KBM-7 (cell line): ENCODE measurements at places on chromosomes 13 and 19.

DNA sequence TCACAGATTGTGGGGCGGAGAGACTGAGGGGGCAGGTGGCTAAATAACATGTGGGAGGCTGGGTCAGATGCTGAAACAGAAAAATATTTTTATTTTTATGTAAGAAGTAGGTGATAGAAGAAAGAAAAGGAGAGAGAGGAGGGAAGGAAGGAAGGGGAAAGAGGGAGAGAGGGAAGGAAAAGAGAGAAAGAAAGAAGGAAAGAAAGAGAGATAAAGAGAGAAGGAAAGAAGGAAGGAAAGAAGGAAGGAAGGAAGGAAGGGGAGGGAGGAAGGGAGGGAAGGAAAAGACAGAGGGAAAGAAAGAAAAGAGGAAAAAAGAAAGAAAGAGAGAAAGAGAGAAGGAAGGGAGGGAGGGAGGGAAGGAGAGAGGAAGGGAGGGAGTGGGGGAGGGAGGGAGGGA lies 224.9 kb downstream of the UQCRFS1 start:
- DNase-seq = no peak

DNA sequence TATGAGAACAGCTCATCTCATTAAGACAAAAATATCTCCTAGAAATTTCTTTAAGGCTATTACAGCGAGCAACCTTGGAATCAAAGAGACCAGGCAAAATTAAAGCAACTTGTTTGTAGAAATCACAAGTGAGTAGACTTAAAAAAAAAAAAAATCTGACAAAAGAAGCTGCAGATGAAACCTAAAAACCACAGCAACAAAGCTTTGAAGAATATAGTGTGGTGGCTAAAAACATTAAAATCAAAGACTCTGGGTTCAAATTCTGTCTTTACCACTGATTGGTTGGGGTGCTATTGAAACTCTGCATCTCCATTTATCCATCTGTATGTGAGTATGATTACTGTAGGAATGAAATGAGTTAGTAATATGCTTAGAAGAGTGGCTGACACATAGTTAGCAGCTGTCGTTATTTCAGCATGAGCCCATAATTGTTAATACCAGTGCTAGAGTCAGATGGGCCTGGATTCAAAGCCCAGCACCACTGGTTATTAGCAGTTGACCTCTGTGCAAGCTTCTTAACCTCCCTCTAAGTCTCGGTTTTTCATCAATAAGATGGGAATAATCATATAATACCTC lies 157.6 kb downstream of the FOXO1 start:
- DNase-seq = no peak

GRCh38 chr13:90968166-90968904 lies 379.2 kb upstream of the MIR17HG start:
- DNase-seq = peak; percentile 32

GRCh38 chr13:107650081-107650701 lies 565.1 kb downstream of the LIG4 start:
- peak; percentile 48 for DNase-seq

- DNase-seq = peak; percentile 46
Observed at GRCh38 chr19:48511800-48512503, at the start of gene LMTK3. TSS of gene LMTK3 (minus strand) at chr19:48511835. CDS start at chr19:48511576, 259 bp downstream.

GRCh38 chr19:11091703-11092153 lies 2.5 kb downstream of the LDLR start:
- DNase-seq = peak; percentile 86

DNA sequence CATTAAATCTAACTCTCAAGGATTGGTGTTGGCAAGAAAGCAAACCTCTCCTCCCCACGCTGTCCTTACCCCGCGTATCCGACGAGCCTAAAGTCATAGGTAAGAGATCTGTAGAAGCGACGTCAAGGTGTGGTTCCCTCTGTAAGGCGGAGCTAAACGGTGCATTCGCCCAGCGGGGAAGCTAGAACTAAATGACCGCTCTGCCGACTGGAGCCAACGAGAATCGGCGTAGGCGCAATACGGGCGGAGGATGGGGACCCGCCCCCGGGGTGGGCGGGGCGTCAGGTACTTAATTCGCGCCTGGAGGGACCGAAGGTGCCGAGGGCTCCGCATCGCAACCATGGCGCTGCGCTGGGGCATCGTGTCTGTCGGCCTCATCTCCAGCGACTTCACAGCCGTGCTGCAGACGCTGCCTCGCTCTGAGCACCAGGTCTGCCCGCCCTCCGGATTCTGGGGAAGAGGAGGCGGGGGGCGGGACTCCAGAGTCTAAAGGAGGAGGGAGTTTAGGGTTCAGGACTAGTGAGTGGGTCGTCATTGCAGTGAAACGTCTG lies at the start of gene DHDH:
TSS of gene DHDH (plus strand) at position 318 of the 551 bp plus-strand sequence. CDS start at position 341, 23 bp downstream.
- DNase-seq = peak; percentile 75

DNA sequence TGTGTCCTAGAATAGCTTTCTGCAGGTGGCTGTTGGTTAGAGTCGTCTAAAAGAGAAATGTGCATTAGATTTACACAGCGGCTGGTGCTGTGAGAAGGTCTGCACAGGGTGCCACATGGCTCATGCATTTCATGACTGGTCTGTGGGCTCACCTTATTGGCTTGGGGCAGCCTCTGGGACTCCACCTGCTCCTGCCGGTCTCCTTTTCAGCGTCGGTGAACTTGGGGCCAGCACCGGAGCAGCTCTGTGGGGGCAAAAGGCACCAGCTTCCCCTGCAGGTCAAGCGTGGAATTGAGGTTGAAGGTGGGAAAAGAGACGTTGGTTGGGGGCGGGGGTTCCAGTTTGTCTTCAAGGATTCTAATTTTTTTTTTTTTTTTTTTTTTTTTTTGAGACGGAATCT lies 3.1 kb upstream of the PNMA8C start:
- peak; percentile 35 for DNase-seq
